HFF-Myc (cell line): ENCODE measurements at places on chromosomes 12 and 14.
A peak's percentile ranks its signal among the peaks of the same experiment; 100 is the strongest.

DNA sequence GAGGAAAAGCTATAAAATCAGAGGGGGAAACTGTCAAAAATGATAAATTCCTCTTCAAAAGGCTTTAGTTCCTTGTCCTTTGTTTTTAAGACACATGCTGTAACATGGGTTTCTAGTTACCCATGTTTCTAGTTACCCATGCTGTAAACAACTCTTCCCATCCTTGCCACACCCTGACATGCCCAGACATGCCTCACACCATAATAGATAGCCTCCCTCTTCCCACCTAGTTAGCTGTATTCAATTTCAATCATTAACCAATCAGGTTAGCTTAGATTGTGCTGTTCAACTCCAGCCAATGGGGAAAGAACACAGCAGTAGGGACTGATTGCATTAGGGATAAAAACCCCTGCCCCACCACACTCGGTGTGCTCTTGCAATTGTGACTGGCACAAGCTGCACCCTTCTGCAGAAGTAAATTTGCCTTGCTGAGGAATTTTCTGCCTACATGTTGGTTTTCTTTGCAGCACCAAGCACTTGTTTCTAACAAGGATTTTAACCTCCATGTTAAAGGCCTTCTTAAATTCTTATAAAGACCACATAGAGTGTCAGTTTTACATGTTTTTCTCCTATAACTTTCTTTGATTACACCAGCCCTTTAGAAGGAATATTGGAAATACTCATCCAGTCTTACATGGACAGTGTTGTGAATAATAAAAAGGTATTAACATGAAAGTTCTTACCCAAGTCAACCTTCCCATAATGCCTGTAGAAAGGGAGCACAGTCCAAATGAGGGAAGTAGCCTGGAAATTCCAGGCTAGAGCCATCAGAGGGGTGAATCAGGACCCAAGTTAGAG lies 32.5 kb upstream of the LALBA start:
- DNase-seq: peak; percentile 68

DNA sequence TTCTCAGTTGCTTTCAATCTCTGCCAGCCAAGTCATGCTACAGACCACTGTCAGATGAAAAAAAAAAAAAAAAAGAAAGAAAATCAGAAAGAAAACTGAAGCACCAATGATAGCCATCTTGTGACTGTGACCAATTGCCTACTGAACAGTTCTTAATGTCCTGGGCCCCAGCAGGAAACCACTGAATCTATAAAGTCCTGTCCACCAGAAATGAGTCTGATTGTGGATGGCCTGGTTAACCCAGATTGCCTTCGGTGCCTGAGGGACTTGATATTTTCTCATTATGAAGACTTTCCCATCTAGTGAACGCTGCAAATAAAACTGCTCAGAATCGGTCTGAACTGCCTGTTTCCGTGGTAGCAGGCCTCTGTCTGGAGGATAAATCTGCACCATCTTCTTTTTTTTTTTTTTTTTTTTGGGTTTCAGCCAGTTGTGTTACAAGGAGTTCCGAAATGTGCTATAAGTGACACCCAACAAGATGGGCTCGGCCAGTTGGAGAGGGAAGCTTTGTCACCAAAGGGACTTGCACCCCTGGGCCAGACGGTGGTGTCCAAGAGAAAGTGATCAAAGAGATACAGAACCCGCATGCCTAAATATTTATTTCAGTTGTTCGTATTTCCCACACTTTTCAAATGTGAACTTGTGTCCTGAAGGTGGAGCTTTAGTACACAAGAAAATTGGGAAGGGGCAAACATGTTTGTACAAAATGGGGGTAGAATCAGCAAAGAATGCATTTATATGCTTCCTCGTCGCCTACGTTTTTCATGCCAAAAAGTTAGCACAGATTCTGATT lies 3.0 kb upstream of the PLXNC1 start:
- DNase-seq: peak; percentile 33

- no peak for DNase-seq
These were observed 14.1 kb downstream of the OSBPL8 start for GRCh38 chr12:76545486-76545885.

- no peak for DNase-seq
These were observed at the start of gene GPR65 for GRCh38 chr14:88005050-88005481. Gene GPR65 (plus strand): TSS chr14:88005135. CDS start chr14:88010848, 5,713 bp downstream.
